ENCODE measurements at places on chromosomes 12 and 14.

- no peak for DNase-seq
These were observed 247.6 kb downstream of the RPAP3 start for GRCh38 chr12:47458279-47458678.

DNA sequence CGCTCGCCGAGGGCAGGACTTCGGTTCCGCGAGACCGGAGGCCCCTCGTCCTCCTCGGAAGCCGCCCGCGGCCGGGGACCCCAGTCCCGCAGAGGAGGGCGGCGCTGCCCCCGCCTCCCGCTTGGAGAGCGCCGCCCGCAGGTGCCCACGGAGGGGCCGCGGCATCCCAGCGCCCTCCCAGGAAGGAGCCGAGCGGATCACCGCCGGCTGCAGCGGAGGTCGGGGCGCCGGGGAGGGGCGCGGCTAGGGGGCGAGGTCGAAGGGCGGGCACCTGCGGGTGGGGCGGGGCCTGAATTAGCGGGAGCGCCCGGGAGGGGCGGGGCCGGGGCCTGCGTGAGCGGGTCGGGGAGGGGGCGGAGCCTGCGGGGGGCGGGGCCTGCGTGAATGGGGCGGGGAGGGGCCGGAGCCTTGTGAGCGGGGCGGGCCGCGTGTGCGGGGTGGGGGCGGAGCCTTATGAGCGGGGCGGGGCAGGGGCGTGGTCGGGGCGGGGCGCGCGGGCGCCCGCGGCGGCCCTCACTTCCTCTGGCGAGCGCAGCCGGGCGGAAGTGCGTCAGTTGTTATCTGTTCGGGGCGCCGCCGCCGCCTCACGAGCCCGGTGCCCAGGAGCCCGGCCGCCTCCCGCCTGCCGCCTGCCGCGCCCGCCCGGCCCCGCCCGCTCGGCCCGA, at the start of gene FBRSL1:
FBRSL1 (plus strand) TSS at position 550 of the 665 bp plus-strand sequence.
- DNase-seq, result peak; percentile 89

DNA sequence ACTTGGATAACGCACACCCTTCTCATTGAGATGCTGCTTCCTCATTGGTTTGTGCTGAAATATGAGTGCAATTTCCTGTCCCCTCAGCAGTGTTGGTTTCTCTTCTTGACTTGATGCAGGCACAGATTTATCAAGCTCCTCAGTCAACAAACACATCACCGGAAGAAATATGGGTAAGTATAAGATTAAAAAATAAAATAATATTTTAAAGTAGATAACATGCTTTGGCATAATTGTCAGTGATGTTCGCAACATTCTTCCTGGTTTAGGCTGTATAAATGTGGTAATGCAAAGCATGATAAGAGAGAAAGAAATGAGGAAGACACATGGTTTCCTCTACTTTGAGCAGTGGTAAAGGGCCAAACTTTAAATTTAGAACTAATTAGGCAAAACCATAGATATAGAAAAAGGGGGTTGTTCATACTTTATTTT, at the start of gene GPR65:
GPR65 (plus strand) TSS at position 86 of the 432 bp plus-strand sequence. CDS start 5,713 bp downstream, outside the sequence.
- DNase-seq, result peak; percentile 41

- peak; percentile 66 for DNase-seq
These were observed at the start of gene ARHGAP9 for GRCh38 chr12:57479376-57480115. Gene ARHGAP9 (minus strand): TSS chr12:57479866. CDS start chr12:57479406, 460 bp downstream.

- DNase-seq, result no peak
These were observed 36.4 kb upstream of the NR1H4 start for GRCh38 chr12:100437038-100437841.

GRCh38 chr14:50594577-50595316, 34.8 kb downstream of the ATL1 start:
- DNase-seq, result no peak

- peak; percentile 70 for DNase-seq
These were observed 237.6 kb downstream of the SLC41A2 start for GRCh38 chr12:104720339-104721038.

- DNase-seq, result no peak
These were observed 182.3 kb downstream of the GRIP1 start for GRCh38 chr12:66496595-66496994.

DNA sequence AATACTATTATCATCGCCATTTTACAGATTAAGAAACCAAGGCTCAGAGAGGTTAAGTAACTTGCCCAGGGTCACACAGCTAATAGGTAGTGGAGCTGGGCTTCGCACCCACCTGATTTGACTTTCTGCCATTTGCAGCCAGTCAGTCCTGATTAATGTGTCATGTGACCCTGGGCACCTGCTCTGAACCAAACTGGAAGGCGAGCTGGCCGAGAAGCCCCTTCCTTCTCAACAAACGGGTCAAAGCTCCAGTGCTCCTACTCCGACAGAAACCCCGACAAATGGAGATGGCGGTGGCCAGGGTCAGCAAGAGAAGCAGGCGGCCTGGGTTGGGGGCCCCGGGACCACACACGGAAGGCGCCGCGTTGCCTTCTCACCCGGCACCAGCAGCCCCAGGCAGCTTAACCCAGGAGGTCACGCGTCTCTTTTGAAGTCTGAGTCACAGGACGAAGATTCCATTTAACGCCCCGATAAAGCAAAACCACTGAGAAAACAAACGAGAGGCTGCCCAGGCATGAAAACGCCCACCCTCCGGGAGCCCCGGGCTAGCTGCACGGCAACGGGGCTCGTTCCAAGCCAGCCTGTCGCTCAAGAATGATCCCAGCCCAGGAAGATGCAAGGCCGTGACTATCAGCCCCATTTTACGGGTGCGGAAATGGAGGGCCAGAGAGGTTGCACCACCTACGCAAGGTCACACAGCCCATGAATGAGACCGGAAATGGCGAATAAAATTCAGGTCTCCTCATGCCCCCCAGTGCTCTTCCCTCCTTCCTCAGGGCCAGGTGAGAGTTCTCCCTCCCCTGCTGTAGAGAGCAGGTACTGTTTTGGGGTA, 124.8 kb downstream of the SCARB1 start:
- no peak for DNase-seq

GRCh38 chr12:51217133-51217967, 512 bp downstream of the POU6F1 start:
- peak; percentile 56 for DNase-seq

- no peak for DNase-seq
These were observed 36.6 kb upstream of the LTBP2 start for GRCh38 chr14:74648601-74649000.

GRCh38 chr14:37087520-37087919, 84.9 kb downstream of the SLC25A21 start:
- no peak for DNase-seq

- DNase-seq, result no peak
These were observed 263.6 kb downstream of the TMTC2 start for GRCh38 chr12:82950356-82950755.

DNA sequence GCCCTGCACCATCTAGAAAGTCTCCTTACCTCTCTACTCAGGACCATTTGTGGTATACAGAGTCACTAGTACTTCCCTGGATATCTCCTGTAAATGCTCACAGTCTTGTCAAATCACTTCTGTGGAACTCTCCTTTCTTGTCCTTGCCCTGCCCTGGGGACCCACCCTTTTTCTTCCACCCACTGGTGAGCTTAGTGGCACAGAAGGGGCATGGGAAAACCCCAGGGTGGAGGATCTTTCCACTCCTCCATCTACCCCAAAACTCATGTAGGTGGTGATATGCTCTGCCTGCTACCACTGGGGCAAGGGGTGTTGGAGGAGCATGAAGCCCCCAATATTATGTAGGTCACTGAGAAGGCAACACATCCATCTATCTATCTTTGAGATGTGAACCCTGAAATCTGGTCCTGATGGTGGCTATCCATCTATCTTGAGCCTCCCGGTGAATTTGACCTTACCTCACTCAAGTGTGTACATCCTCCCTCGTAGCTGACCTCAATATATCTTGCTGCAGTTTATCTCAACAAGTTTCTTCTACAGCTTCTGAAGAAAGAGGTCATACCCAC, 943 bp downstream of the TESPA1 start:
- peak; percentile 34 for DNase-seq

GRCh38 chr12:16303939-16304338, 26.5 kb upstream of the SLC15A5 start:
- no peak for DNase-seq

- DNase-seq, result no peak
These were observed 18.0 kb upstream of the APPL2 start for GRCh38 chr12:105253866-105254513.

DNA sequence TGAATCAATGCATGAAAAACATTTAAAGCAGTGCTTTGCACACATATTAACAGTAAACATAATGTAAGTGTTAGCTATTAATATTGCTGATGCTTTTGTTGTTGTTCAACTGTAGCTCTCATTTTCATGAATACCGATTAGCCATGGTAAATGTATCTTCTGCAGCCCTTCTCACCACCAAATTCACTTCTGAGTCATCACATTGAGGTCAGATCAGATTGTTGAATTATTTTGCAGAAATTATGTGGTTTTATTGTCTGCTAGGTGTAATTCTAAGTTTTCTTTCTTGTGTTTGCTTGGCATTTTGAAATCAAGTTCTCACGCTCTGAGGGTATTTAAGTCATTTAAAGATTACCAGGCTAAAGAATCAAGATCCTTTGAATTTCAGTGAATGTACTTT, 74.6 kb downstream of the AKAP6 start:
- no peak for DNase-seq

DNA sequence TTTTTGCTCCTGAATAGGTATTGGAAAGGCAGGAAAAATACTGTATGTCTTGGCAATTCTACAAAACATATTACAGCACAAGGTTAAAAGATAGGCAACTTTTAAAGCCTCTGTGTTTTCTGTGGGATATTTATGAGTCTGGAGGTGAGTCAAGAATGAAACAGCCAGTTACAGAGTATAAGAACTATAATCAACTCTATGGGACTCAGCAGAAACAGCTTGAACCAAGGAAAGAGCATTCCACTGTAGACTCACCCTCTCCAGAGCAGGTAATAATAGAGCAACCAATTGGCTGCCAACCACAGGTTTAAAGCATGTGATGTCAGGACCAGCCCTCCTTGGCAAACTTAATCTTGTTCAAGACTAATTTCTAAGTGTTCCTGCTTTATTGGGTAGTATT, 100.5 kb upstream of the MDM1 start:
- DNase-seq, result no peak

- DNase-seq, result no peak
These were observed 25.9 kb downstream of the EPS8 start for GRCh38 chr12:15763328-15763727.

GRCh38 chr12:71160585-71160984, 2.8 kb upstream of the TSPAN8 start:
- no peak for DNase-seq

DNA sequence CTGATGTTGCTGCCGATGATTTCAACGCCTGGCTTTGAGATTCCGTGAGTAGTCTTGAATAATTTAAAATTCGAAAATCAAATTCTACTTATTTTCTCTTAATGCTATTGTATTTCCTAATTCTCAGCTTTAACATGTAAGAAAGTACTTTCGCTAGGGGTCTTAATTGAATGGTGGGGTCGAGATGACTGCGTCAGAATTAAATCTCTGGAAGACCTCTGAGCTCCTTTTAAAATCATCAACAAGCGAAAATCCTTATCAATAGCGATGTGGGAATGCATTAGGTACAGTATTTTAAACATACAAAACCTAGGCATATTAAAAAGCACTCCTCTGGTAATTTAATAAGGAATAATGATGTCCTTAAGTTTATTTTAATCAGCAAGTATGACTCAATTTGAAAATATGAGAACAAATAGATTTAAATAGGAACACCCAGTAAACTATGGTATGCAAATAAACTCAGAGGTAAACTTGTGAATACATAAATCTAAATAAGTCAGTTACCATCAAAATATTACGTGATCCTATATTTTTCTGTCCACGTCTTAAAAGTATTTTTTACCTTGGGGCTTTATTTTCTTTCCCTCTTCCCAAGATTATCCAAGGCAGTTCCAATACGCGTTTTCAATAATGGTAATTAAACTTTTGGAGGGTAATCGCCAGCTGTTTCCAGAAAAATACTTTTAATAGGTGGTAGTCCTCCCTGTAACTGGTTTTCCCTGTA, 1.4 kb downstream of the FOXA1 start:
- DNase-seq, result no peak

GRCh38 chr12:25808604-25809003, 149.9 kb upstream of the RASSF8 start:
- DNase-seq, result no peak

- DNase-seq, result no peak
These were observed 17.4 kb upstream of the COL2A1 start for GRCh38 chr12:48021485-48022179.

- no peak for DNase-seq
These were observed 207.9 kb downstream of the BTG1 start for GRCh38 chr12:91937706-91938105.

GRCh38 chr14:78088916-78089315, 81.3 kb upstream of the NRXN3 start:
- DNase-seq, result no peak

DNA sequence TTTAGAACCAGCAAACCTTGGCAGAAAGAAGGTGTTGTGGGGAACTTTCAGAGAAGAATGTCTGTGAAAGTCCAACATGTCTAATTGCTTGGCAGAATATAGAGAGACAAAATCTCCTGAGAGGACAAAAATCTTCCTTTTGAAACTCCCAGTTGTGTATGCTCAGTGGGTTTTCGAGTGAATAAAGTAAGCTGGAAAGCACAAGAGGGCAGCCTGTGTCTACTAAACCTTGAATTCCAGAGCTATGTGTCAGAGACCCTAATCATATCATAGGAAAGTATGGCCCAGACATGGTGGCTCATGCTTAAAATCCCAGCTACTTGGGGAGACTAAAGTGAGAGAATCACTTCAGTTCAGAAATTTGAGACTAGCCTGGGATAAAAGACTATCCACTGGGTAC, 661.2 kb downstream of the SLC16A7 start:
- no peak for DNase-seq
